ENCODE measurements at places on chromosomes 13 and 19.

DNA sequence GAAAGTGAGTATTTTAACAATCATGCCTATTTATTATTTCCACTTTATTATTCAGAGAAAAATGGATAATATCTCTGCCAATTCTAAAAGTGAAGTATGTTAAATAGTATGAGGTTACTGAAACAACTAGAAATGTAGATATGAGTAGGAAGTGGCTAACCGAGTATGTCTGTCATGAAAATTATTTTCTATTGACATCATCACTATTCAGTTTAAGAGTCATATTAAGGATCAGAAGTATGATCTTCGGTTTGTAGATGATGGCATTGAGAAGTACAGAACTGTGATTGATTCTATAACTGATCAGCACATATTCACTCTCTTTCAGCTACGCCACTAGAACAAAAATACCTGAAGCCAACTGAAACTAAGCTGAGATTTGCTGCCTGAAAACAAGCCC, 146.4 kb upstream of the SLITRK5 start:
- DNase-seq: no peak

GRCh38 chr13:42996584-42996983, 4.5 kb upstream of the EPSTI1 start:
- no peak for DNase-seq

GRCh38 chr19:39212375-39212742, 8.3 kb upstream of the SYCN start:
- no peak for DNase-seq

- no peak for DNase-seq
Measured at GRCh38 chr19:38402623-38402966, 298 bp upstream of the FAM98C start.

DNA sequence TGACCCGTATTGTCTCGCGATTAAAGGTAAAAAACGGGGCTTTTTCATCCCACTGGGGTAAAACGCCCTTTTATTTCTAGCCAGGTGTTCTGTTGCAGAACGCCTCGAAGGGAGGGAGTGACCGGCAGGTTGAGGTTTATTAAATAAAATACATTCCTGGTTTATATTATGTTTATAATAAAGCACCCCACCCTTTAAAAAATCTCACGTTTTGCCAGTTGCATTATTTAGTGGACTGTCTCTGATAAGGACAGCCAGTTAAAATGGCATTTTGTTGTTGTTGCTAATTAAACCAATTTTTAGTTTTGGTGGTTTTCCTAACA, 25.1 kb upstream of the ZNF850 start:
- no peak for DNase-seq
